H4 (cell line): ENCODE measurements at places on chromosomes 16 and 17.

- DNase-seq = peak; percentile 79
Observed at GRCh38 chr16:58487566-58488351, 12.2 kb upstream of the NDRG4 start.

DNA sequence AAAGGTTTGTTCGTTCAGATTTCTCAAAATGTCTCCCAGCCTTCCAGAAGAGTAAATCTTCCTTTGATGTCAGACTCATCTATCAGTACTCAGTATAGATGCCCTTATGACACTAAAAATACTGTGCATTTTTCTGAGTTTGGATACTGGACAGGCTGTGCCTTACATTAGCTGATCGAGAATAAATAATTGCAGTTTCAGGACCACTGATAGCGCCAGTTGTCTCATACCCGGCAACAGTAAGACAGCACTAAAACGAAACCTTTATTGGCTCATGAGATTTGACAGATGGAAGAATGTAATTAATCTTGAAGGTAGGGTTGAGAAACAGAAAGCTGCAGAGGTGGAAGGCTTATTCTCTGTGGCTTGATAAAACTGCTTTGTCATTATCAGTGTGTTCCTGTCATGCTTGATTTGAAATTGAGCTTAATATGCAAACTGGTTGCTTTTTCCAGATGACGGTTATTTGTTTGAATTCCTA, 1.2 kb downstream of the ATP6V0A1 start:
- DNase-seq = peak; percentile 37

DNA sequence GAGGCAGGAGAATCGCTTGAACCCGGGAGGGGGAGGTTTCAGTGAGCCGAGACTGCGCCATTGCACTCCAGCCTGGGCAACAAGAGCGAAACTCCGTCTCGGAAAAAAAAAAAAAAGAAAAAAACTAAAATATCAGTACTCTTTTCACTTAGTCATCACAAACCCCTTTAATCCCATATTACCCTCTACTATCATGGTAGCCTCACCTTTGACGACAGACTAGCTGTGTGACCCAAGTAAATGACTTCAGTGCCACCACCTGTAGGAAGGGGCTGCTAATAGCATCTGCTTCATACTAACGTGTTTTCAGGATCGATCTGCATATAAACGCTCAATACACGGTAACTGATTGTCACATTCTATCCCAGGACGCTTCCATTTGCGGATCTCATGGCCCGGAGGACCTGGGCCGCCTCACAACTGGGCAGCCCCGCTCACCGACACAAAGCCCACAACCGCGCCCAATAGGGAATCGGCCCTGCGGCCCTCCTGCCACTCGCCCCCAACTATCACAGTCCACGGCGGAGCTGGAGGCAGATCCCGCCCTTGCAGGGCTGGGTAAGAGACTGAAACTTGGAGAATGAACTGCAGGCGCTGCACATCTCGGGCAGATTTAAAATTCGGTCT, 1.1 kb upstream of the ZNF263 start:
- no peak for DNase-seq

DNA sequence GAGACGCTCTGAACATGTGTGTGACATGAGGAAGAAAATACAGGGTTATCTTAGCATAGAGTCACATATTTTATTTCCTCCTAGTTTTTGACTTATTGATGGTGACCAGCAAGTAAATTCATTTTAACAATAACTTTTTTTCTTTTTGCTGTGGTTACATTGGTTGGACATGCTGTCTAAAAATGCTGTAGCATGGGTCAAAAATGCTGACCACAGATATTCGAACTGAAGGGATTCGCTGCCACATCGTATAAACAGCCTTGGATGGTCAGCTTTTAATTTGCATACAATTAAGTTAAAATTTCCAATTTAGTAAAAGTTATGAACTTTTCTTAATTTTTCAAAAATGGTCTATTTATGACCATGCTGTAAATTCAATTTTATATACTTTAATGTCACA, 30.5 kb downstream of the RPGRIP1L start:
- no peak for DNase-seq

- no peak for DNase-seq
Observed at GRCh38 chr16:17769065-17769464, 298.3 kb upstream of the XYLT1 start.

DNA sequence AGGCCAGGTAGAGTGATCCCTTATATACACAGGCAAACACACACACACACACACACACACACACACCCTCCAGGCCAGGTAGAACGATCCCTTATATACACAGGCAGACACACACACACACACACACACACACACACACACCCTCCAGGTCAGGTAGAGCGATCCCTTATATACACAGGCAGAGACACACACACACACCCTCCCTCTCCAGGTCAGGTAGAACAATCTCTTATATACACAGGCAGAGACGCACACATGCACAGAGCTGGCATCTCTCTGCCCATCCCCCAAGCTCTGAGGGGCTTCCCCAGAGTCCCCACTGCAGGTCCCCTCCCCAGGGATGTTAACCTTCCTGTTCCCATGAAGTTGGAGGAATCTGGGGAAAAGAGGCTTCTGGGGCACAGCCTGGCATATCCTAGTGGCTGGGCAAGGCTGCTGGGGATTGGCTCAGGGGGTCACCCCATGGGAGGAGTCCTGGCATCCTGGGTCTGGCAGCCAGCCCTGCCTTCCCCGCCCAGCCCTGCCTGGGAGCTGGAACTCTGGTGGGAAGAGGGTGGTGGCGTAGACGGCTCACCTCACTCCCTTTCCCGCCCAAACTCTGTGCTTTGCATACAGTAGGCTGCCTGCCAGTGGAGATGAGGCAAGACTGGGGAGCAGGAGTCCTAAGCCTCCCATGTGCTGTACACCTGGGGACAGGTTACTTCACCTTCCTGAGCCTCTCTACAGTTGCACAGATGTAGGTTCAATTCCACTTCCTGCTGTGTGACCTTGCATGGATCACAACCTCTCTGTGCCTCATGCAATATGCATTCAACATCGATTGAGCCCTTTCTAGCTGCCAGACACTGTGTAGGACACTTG, 41.8 kb downstream of the TEKT5 start:
- peak; percentile 72 for DNase-seq

GRCh38 chr16:26269673-26270072, 577.9 kb downstream of the HS3ST4 start:
- no peak for DNase-seq

DNA sequence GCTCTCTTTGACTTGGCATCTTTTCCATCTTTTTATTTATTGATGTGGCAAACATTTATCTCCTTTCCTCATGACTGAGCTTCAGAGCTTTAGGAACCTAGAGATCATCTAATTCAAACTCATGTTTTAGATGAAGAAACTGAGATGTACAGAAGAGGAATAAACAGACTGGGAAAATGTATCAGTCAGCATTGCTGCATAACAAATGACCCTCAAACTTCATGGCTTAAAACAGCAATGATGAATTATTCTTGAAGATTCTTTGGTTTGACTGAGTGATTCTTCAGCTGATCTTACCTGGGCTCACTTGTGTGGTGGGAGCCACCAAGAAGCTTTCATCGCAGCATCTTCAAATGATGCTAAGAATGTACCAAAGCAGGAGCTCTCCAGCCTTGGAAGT, 44.0 kb upstream of the IRF8 start:
- DNase-seq = no peak

GRCh38 chr16:75062976-75063346, 53.6 kb downstream of the LDHD start:
- no peak for DNase-seq

GRCh38 chr17:75315541-75316243, 26.5 kb upstream of the SLC25A19 start:
- DNase-seq = no peak

DNA sequence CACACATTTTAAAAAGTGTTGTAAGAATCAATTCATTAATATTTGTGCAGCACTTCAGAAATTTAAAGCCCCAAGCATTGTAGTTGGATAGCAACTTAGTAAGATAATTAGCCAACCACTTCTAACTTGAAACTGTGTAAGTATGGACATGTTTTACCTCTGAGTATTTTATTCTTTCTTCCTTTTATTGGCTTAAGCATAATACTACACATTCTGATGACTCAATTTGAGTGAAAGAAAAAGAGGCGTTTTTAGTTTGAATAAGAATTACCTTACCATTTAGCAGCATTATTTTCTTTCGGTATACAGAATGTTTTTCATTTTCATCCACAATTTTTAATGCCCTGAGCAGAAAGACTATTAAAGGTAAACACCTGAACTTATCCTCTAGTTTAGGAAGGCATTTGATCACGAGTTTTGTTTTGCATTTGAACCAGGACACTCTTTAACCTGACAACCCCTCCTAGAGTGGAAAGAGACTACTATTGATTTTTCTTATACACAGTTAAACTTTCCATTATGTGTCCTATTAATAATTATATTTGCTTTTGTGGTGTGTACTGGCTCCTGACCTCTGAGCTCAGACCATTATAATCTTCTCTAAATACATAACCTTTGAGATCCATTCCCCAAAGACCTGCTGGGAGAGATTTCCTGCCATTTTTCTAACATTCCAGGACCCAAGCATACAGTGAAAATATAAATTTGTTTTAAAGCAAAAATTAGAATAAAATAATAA, 9.2 kb downstream of the NACA2 start:
- DNase-seq = no peak

- no peak for DNase-seq
Observed at GRCh38 chr16:54418903-54419302, 132.3 kb upstream of the IRX3 start.

- DNase-seq = no peak
Observed at GRCh38 chr17:50923611-50924010, 57.5 kb upstream of the TOB1 start.

- no peak for DNase-seq
Observed at GRCh38 chr16:57261806-57262205, 16.7 kb downstream of the ARL2BP start.

DNA sequence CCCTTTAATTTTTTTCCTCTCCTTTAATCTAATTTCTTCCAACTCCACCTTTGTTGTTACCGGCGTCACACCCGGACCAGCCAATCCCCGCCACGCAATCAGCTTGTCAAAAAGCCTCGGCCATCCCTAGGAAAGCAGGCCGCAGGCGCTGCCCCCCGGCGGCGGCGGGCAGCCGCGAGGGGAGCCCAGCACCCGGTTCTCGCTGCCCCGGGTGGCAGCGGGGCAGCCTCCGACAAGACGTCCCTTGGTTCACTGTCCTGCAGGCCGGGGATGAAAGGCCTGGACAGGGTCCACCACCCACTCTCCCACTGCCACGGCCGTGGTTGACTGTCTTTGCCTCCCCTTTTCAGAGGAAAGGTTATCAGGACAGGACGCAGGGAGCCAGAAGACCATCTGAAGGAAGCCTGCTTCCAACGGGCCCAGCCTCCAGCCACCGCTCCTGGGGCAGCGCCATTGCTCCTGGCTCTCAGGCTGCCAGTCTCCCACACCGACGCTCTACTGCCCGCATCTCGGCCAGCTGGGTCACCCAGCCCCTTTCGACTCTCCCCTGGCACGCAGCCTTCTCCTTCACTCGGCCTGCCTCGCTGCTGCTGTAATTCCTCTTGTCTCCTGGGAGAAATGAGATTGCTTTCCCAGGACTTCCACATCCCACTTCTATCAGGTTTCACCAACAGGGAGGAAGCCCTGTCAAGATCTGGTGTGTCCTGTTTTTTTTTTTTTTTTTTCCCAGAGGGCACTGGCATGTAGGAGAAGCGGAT, 2.8 kb upstream of the UBTF start:
- DNase-seq = no peak

GRCh38 chr16:4323845-4324488, 8.1 kb downstream of the GLIS2 start:
- DNase-seq = no peak

DNA sequence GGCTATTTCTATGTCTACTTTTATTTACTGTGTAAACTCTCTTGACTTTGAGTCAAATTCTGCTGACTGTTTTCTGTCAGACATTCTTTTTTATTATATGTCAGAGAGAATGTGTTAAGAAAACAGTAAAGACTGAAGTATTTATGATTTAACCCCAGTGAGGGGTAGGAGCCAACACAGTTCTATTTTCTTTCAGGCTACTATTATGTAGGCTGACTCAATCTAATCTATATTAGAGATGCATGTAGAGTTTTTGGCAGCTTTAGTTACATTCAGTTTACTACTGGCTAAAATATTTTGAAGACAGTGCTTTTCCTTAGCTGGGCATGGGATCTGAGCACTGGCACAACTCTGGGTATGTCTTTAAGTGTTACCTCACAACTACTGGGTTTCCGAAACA, 1108.0 kb downstream of the CDH11 start:
- no peak for DNase-seq

DNA sequence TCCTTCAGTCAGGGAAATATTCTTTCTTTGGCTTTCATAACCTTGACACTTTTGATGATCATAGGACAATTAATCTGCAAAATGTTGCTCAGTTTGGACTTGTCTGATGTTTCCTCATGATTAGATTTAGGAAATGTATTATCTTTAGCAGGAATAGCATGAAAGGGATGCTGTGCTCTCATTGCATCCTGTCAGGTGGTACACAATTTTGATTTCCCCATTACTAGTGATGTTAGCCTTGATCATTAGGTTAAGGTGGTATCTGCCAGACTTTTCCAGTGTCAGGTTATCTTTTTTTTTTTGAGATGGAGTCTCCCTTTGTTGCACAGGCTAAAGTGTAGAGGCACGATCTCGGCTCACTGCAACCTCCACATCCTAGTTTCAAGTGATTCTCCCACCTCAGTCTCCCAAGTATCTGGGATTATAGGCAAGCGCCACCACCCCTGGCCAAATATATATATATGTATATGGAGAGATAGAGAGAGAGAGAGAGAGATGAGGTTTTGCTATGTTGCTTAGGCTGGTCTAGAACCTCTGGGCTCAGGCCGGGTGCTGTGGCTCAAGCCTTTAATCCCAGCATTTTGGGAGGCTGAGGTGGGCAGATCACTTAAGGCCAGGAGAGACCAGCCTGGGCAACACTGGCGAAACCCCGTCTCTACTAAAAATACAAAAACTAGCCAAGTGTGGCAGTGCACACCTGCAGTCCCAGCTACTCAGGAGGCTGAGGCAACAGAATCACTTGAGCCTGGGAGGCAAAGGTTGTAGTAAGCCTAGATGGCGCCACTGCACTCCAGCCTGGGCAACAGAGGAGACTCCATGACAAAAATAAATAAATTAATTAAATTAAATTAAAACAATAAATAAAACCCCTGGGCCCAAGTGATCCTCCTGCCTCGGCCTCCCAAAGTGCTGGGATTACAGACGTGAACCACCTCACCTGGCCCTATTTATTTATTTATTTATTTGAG, 15.8 kb upstream of the CAVIN1 start:
- DNase-seq = no peak

GRCh38 chr17:20156196-20157000, 147.2 kb downstream of the SPECC1 start:
- no peak for DNase-seq

DNA sequence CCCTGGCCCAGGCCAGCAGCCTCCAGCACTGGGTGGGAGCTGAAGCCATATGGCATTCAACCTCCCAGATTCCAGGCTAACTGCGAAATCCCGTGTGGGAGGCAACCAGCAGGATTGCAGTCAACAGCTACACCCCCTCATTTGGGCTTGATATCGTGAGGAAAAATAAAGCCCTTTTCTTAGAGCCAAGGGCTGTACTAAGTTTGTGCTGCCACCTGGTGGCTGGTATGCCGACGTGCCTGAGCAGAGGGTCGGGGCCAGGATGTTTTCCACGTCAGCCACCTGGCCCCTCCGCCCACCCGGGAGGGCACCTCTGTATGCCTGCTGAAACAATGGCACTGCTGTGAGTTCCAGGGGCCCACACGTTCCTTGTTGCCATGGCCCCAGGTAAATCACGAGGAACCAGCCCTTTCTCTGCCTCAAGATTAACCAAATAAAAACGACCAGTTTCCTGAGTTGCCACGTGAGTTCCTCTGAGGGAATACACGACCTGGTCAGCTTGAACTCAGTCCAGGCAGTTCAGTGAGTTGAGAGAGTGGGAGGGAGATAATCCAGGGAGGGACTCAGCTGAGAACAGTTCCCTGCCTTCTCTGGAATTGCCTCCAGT, 9.0 kb downstream of the TMEM98 start:
- DNase-seq = peak; percentile 65
